Stimulated activated naive CD4-positive, alpha-beta T cell treated with Interleukin-2 at 50 U/mL for 16 hours (primary cell): ENCODE measurements at places on chromosomes 11 and 22.
A peak's percentile ranks its signal among the peaks of the same experiment; 100 is the strongest.

DNA sequence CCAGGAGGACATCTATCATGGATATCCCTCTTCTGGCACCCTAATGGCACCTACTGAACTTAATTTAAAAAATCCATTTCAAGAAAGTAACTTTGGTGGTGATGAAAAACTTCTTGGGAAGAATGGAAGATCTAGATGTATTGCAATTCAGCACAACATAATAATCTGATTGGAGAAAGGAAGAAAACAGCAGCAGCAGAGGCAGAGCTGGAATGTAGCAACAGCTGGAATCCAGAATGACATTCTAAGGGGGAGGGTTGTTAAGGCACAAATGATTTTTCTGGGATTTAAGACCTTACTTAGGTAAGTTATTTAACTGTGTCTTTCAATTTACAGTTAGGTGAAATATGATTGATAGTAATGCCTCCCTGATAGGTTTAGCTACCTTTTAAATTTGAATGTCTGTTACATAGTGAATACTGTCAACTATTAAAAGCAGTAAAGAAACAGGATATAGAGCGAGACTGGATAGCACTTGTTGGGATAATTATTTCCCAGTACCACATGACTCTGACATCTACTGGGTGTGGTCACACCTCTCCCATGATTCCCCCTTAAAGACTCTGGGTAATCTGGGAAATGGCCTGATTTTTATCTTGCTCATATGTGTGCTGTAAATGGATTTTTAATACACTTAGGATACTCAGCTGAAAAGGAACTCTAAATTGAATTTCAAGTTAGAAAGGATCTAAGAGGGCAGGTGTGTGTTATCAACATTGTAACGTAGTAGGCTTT, 11.7 kb downstream of the CAPRIN1 start:
- DNase-seq = no peak

- peak; percentile 79 for DNase-seq
Observed at GRCh38 chr22:41940832-41941765, 5.9 kb downstream of the CENPM start.

- no peak for DNase-seq
Observed at GRCh38 chr11:38005597-38005996, 1407.6 kb upstream of the RAG2 start.

- DNase-seq = no peak
Observed at GRCh38 chr11:119374632-119375336, 6.7 kb downstream of the USP2 start.

- DNase-seq = no peak
Observed at GRCh38 chr11:13970986-13971385, 8.5 kb downstream of the SPON1 start.

DNA sequence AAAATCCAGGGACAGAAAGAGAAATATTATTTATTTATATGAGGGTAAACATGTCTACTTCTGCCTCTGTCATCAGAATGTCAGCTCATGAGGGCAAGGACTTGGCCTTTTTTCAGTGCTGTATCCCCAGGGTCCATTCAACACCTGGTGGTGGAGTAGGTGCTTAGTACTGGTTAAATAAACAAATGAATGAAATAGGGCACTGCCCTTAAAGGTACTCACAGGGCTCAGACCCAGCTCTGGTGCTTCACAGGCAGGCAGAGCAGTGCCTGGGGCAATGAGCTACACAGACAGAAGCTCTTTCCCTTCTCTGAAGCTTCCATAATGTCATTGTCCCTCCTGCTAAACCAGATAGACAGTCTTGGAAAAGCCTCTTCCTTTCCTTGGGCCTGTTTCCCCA, 30.9 kb downstream of the P4HA3 start:
- no peak for DNase-seq

- DNase-seq = no peak
Observed at GRCh38 chr11:114942207-114942606, 263.9 kb downstream of the NXPE2 start.

GRCh38 chr11:76768088-76768908, 14.9 kb upstream of the TSKU start:
- DNase-seq = no peak

DNA sequence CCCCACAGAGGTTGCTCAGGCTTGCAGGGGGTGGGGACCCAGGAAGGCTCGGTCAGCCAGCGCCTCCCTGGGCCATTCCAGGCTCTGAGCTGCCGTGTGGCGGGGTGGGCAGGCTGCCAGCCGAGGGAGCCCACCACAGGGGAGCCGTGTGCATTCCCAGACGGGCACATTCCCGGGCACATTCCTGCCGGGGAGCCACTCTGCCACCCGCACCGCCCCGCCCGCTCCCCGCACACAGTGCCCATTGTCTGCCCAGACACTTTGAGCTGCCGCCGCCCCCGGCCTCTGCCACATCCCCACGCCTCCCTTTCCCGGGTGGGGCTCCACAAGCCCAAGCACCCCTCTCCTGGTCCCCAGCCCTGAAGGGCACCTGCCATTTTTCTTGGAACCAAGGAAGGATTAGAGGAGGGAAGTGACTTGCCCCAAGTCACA, 27.4 kb downstream of the RPL3 start:
- no peak for DNase-seq

DNA sequence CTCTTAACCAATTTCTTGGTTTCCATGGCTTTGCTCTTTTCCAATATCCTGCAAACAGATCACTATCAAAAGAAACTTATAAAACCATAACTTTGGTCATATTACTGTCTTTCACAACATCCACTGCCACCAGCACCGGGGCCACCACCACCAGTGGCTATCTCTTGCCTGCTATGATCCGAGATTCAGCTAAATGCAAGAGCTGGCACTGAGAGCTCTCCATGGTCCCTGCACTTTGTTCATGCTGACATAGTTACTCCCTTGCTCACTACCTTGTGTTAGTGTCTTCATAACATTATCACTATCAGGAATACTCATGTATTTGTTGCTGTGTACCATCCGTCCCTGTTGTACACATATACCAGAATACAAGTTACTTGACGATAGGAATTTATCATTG, 299.0 kb downstream of the ETS1 start:
- no peak for DNase-seq

- no peak for DNase-seq
Observed at GRCh38 chr11:115503083-115503885, 931 bp downstream of the CADM1 start.

- DNase-seq = no peak
Observed at GRCh38 chr22:17945888-17946648, 78.3 kb downstream of the MICAL3 start.

GRCh38 chr11:8213376-8213775, 44.6 kb upstream of the RIC3 start:
- DNase-seq = no peak

DNA sequence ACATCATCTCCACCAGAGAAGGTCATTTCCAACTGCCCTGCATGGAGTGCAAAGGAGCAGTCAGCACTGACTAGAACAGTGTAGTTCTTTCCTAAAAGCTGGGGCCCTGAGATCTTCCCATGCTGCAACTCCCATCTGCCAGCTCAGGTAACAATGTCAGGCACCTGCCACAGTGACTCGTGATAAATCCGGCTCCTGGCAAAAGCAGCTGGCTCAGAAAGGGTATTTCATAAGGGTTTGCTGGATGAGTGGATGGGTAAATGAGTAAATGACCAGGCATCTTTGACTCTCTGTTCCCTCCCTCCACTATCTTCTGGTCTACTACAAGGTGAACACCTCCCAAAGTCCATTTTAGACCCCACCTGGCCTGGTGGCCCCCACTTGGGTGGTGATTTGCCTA, 403.6 kb downstream of the NXPE2 start:
- no peak for DNase-seq

DNA sequence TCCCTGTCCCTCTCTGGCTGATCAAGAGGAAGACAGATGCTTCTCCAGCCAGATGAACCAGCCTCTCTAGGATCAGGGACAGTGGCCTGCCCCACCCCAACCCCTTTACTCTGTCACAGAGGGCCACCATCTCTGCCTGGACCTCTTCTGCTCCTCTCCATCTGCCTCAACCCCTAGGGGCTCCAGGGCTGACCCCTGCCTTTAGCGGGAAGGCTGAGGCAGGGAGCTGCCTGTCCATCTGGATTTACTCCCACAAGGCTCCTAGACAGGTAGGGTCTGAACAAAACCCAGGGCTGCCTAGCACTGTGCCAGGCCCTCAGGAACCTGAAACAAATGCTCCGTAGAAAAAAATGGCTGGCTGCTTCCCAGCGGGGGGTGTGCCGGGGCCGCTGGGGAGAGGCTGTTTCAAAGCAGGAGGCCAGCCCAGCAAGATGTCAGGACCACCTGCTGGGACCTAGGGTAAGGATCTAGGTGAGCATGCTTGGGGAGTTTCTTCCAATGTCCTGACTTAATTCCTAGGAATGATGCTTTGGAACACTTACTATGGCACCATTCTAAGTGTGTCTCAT, 3.2 kb downstream of the CHST1 start:
- no peak for DNase-seq

- DNase-seq = no peak
Observed at GRCh38 chr11:67680696-67681470, 6.5 kb upstream of the ALDH3B2 start.

DNA sequence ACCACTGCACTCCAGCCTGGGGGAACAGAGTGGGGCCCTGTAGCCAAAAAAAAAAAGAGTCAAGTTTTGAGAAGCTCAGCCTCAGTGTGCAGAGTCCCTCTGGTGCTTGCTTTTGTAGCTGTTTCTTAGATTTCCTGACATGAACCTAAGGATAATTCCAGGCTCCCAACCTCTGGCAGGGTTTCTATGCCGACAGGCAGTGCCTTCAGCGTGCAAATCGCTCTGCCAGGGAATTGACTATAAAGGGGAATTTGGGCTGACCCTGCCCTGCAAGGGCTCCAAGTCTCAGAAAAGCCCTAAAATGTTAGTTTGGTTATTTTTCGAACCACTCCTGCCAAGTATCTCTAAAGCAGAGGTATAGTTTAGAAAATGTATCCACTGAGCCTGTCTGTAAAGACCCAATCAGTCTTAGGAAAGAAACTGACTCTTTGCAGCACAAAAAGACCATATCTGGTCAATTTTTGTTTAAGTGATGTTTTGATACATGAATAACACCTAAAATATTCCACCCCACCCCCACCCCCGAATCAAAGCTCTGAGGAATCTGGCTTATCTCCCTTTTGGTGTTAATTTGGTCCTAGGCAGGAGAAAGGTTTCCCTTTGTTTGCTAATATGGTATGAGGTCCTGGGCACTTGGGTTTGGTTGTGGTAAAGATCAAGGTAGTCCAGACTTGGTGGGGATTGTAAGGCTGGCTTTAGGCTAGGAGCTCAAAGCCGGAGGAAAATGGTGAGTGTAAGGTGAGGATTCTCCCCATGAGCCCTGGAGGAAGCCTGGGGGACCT, 49.7 kb downstream of the ANO1 start:
- DNase-seq = no peak

DNA sequence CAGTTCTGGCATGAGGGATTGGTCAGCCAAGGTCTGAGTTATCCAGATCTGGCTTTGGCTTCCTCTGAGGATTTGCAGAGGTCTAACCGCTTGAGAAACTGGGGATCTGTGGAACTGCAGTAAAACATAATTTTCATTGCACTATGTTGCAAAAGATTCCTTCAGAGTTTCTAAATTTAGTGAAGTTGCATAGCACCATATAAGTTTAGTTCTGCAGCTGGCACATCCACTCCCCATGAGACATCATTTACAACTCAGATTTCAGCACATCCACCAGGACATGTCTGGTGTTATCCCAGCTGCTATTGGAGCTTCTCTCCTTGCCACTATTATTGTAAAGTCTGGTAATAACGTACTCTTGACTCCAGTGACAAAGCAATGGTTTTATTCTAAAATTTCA, 181.5 kb downstream of the CWF19L2 start:
- DNase-seq = no peak

DNA sequence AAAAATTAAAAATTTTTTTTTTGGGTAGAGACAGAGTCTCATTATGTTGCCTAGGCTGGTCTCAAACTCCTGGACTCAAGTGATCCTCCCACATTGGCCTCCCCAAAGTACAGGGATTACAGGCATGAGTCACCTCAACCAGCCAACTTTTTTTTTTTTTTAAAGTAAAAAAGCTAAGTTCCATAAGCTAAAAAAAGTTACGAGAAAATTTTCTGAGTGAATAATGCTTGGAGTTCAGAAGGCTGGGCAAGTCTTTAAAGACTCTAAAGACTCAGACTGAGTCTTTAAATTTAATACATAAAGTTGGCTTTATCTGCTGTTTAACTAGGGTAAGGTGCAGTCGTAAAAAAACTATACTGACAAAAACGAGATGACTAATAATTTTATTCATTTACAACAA, 5.6 kb downstream of the DDX6 start:
- DNase-seq = no peak

GRCh38 chr11:2778630-2779498, 79.1 kb upstream of the KCNQ1OT1 start:
- no peak for DNase-seq

- DNase-seq = no peak
Observed at GRCh38 chr11:4704054-4704789, at the start of gene MMP26. MMP26 (plus strand) TSS chr11:4704784.

DNA sequence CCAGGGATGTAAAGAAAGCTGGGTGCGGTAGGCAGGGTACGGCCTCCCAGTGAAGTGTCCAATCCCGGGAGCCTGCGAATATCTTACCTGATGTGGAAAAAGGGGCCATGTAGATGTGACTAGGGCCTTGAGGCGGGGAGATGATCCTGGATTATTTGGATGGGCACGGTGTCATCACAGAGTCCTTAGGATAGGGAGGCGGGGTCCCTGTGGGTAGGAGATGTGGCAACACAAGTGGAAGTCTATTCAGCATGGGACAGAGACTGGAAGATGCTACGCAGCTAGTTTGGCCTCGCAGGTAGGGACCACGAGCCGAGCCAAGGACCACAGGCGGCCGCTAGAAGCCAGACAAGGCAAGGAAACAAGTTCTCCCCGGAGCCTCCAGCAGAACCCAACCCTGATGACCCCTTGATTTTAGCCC, 46.4 kb upstream of the SHANK2 start:
- DNase-seq = no peak

- no peak for DNase-seq
Observed at GRCh38 chr11:28123151-28123581, 15.0 kb downstream of the METTL15 start.

DNA sequence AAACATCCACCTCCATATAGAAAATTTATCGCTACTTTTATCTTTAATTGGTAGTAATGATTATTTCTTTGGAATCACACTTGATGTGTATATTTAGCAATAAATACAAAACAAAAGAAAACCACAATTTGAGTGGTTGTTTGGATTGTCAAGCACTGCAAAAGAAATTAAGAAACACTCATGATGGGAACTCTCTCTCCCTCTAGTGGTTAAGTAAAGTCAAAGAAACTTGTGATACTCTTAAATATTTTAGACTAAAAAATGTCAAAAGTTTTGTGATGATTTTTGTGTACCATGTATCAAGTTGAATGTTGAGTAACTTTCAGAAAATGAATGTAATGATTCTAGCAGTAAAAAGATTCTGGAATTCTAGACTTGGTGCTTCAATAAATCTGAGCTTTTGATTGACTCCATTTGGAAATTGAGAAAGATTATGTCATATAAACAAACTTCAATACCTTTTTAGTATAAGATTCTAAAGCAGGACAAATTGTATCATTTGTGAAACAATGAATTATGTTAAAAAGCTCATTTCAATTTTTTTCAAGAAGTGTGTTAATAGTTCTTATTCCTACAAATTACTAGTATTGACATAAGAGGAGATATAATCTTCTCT, 20.8 kb downstream of the MUC15 start:
- DNase-seq = no peak

GRCh38 chr11:121452609-121453150, at the start of gene SORL1-AS1:
SORL1-AS1 (minus strand) TSS chr11:121452967.
- DNase-seq = peak; percentile 76
